ENCODE measurements at places on chromosomes 2 and 18.

DNA sequence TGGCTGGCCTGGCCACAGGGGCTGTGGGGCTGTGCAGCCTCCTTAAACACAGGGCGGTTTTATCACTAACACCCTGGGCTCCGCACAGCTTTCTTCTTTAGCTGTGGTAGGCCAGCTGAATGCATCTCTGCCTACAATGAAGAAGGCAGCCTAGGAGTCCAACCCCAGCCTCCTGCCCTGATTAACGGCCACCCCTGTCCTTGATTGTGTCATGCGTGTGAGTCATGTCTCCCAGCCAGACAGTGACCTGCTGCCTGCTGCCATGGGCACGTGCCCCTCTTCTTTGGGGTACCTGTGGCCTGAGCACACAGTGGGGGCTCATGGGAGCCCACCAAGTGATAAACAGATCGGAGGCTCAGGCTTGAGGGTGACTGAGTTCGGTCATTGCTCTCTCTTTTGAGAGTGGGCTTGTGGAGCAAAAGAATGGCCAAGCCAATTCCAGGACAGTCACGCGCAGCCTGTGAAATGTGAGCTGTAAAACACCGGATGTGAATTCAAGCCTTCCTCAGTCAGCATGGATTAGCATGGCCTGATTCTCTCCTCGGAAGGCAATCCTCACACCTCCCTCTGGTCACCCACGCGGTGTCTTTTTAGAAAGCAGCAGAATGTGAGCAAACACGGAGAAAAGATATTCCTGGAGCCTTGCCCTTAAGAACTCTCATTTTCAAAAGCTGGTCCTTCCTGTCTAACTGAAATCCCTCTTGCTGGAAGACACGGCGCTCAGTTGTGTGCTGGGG, 144.1 kb downstream of the CELF4 start:
- DNase-seq = no peak

DNA sequence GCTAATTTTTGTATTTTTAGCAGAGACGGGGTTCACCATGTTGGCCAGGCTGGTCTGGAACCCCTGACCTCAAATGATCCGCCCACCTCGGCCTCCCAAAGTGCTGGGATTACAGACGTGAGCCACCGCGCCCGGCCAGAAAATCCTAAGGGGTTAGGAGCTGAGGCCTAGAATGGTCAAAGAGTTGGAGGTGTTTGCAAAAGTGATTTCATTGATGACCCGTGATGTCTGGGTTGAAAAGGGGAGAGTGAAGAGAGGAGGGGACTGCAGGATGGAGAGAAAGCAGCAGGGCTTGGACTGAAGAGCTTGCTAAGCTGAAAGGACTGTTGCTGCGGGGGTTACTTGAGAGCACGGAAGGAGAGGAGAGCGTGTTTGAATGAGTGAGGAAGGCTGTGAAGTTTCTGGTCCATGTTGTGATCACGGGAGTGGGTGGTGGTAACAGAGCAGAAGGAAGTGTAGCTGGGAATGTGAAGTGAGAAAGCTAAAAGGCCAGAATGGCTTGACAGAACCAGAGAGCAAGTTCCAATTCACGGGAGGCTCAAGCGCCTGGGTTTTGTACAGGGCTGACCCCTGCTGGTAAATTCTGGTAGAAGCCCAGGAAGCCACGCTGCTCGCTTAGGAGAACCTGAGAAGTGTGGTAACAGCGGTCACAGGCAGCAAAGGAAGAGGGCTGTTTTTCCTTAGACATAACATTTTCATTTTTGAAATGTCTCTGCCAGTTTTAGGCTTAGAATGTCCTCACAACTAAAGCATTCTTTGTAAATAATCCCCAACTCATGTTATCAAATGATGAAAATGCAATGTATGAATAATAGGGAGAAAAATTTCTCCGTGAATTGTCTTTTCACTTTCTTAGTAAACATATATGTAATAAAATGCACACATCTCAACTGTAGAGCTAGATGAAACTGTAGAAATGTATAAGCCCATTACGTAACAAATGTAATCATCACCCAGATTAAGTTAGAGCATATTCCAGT, 40.5 kb upstream of the ACTR2 start:
- peak; percentile 45 for DNase-seq

- DNase-seq = peak; percentile 56
Observed at GRCh38 chr2:85865539-85866164, 23.1 kb downstream of the ST3GAL5 start.

- DNase-seq = no peak
Observed at GRCh38 chr2:170715062-170715931, at the start of gene SP5. Gene SP5, plus strand, starts transcription at chr2:170715337. Its CDS starts 176 bp downstream, at chr2:170715513.

DNA sequence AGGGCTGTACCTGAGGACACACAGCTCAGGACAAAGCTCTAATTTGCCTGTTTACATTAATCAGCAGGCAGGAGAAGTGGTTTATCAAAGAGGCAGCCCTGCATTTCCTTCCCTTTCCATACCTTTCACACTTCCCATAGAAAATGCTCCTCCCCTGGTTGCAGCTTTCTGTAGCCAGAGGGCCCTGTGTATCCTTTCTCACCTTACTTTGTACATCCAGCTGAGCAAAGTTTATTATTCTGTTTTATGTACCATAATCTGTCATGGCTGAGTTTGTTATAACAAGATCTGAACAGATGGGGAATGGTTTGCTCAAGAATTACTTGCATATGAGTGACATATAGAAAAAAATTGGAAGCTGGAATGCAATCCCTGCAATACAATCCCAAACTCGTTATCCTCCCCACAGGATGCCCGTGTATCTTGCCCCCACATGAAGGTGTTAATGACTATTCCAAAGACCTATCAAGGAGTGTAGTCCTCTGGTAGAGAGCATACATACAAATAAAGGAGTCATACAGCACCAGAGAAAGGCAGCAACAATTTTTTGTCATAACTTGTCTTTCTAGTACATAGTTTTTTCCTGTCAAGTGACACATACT, 1025.8 kb upstream of the KLHL29 start:
- DNase-seq = no peak

GRCh38 chr2:238449909-238450417, 23.2 kb downstream of the ASB1 start:
- DNase-seq = no peak

DNA sequence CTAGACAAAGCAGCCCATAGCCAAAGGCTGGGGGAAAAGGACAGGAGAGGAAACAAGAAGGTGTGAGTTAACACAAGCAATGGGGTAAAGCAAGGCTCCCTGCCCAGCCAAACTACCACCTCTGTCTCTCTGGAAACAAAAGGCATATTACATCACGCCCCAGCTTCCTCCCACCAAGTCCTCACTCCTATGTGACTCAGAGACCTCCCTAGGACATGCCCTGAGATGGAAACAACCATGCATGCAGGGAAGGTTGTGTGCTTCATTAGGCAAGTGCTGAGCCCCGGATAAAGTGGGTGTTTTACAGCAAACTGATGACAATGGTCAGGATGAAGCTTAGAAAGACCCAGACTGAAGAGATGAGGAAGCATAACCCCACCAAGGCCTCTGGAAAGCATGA, 9.0 kb upstream of the ATRAID start:
- no peak for DNase-seq

GRCh38 chr18:22168360-22168921, 948 bp upstream of the GATA6 start:
- no peak for DNase-seq

DNA sequence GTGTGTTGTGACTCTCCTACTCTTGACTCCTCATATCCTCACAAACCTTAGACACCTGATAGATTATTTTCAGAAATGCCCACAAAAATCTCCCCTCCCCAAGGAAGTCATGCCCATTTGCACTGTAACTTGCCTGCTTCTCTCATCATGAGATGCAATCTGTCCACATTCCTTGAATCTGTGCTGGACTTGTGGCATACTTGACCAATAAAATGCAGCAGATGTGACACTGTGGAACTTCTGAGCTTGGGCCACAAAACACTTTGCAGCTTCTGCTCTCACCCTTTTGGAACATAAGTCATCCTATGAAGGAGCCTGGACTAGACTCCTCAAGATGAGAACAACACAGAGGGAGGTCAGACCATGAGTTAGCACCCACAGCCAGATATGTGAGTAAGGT, 4.4 kb upstream of the PID1 start:
- DNase-seq = no peak

DNA sequence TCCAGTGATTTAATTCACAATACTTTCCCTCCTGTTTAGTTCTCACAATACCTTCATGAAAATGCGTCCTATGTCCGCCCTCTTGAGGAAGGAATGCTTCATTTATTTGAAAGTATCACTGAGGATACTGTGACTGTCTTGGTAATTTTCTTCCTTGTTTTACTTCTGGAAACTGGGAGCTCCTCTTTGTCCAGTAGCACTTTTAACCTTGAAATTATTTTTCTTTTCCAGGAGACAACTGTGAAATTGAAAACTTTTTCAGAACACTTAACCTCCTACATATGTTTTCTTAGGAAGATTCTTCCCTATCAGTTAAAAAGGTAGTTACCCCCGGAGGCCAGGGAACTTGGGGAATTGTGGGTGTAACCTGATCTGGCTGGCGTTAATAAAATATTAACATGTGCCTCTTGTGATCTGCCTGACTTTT, 58.9 kb upstream of the STON1 start:
- DNase-seq = no peak

DNA sequence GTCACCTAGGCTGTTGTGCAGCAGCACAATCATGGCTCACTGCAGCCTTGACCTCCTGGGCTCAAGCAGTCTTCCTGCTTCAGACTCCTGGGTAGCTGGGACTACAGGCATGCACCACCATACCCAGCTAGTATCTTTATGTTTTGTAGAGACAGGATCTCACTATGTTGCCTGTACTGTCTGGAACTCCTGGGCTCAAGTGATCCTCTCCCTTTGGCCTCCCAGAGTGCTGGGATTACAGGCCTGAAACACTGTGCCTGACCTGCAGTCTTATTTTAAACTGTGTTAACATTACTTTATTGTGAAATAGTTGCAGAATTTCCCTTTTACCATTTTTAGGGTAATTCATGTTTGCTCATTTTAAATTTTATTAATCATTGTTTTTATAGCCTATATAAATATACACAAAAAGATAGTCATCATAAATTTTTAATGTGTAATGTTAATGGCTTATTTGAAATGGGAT, 24.6 kb downstream of the EML4 start:
- no peak for DNase-seq

- no peak for DNase-seq
Observed at GRCh38 chr2:77121518-77121917, 400.7 kb downstream of the LRRTM4 start.

- DNase-seq = no peak
Observed at GRCh38 chr2:3178578-3179031, 199.0 kb downstream of the EIPR1 start.

- no peak for DNase-seq
Observed at GRCh38 chr18:13179566-13180113, 38.9 kb upstream of the LDLRAD4 start.

DNA sequence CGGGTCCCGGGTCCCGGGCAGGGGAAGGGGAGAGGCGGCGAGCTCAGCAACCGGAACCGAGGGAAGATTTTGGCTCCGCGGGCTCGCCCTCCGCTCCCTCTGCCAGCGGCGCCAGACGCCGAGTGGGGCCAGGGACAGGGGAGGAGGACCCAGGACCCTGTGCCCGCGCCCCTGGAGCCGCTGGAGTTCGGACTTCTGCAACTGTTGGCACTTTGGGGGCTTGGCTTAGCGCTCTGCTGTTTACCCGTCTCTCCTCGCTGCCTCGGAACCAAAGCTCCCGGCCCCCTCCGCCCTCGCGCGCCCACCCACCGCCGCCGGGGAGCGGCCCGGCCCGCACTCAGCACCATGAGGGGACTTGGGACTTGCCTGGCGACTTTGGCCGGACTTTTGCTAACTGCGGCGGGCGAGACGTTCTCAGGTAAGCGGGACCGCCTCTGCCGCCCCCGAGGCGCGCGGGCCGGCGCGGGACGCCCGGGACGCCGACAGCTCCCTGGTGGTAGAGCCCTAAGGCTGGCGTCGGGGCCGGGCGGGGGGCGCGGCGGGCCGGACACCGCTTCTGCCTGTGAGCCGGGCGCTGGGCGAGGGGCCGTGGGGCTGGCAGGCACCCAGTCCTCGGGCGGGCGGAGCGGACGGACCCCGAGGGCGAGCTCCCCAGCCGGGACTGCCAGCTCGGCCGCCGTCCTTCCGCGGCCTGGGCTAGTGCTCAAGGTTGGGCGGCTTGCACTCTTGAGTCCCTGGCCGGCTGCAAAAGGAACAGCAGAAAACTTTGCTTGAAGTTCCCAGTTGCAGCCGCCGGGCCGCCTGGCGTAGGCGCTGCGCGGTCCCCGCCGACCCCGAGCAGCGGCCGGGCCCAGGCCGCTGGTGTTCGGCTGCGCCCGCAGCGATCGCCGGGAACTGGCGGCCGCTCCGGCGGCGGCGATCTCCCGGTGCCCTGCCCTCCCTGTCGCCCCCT, 634 bp downstream of the PTPRM start:
- no peak for DNase-seq

All from stimulated activated naive CD4-positive, alpha-beta T cell treated with Interleukin-2 at 50 U/mL for 16 hours (primary cell).